ENCODE measurements at places on chromosomes 6 and 20.

DNA sequence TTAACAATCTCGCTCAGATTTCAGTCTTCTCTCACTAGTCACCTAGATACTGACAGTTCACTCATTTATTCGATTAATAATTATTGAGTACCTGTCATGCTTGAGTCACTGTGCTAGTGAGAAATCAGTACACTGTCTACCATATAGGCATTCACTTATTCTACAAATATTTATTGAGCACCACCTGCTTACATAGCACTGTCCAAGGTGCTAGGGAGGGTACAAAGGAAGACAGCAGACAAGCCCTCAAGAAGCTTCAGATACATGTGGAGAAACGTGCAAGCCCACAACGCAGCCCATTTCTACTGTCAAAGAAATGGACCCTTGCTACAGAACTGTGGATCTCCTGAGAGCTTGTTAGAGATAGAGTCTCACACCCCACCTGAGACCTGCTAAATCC lies 85.1 kb upstream of the SNAP25 start:
- no peak for DNase-seq

GRCh38 chr6:127858727-127859391 lies 42.0 kb downstream of the THEMIS start:
- no peak for DNase-seq

DNA sequence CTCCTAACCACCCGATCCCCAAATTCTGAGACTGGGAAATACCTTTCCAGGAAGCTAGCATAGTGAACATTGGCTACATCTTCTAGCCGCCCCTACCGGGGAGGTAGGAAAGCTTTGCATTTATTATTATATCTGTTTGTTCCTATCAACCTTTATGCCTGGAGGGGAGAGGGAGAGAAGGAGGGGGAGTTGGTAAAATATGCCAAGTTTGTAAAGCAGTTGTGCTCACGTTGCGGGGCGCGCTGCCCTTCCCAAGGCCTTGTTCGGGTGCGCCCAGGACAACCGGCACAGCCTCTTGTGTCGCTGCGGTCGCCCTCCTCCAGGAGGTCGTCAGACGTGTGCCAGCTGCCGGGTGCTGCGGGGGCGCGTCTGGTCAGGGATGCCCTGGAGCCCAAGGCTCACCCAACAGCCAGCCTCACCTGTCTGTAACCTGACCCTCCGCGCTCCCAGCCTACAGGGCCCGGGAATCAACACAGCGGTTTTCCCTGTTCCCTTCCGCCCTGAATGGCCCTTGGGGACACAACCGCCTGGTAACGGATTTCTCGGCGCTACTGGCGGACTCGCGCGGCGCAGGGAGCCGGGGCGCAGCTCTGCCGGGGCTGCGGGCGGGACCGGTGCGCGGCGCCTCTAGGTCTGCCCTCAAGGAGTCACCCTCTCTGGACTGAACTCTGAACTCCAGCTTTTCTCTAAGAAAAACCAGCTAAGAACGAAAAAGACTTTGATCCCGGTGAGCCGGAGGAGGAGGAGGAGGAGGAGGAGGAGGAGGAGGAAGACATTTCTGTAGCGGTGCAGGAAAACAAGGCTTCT lies 1.1 kb upstream of the OVOL2 start:
- DNase-seq: no peak

- no peak for DNase-seq
Measured at GRCh38 chr6:79330704-79331103, 96.2 kb upstream of the HMGN3 start.

DNA sequence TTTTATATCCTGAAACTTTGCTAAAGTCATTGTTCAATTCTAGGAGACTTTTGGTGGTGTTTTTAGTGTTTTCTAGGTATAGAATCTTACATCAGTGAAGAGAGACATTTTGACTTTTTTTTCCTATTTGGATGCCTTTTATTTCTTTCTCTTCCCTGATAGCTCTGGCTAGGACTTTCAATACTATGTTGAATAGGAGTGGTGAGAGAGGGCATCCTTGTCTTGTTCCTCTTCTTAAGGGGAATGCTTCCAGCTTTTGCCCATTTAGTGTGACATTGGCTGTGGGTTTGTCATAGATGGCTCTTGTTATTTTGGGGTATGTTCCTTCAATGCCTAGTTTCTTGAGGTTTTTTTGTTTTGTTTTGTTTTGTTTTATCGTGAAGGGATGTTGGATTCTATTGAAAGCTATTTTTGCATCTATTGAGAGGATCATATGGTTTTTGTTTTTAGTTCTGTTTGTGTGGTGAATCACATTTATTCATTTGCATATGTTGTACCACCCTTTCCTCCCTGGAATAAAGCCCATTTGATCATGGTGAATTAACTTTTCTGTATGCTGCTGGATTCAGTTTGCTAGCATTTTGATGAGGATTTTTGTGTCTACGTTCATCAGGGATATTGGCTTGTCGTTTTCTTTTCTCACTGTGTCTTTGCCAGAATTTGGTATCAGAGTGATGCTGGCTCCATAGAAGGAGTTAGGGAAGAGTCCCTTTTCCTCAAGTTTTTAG lies 540.1 kb upstream of the FLRT3 start:
- no peak for DNase-seq

GRCh38 chr6:125346926-125347563 lies 45.3 kb upstream of the HDDC2 start:
- no peak for DNase-seq

DNA sequence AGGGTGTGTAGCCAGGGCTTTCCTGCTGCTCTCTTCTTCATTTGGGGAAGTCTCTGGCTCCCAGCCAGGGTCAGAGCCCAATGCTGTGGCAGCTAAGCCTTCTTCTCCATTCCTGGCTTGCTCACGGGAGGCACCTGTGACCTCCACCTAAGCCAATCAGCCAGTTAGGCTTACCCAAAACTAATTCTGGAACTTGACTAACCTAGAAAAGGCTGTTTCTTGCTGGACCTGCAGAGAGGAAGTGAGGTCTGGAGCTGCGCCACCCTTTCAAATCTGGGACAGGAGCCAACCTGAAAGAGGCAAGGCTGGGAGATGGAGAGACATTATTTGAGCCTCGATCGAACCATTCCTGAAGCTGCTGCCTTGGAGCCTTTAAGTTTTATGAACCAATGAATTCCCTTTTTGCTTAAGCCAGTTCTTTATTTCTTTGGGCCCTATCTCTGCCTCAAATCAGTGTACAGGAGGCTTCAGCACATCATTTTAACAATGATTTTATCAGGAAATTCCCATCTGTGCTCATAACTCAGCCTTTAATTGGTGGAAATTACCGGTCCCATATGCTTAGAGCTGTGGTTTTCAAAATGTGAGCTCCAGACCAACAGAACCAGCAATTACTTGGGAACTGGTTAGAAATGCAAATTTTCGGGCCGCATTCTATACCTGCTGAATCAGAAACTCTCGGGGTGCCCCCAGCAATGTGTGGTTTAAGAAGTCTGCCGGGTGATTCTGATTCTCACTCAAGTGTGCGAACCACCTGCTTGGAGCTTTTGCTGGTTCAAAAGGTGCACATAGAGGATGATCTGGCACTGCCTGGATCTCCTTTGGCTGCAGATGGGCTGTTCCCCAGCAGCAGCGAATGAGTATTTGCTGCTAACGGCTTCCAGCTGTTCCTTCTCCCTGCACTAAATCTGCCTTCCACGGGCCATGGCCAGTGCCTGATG lies 97.4 kb upstream of the RNF24 start:
- DNase-seq: no peak
